Activated effector memory CD4-positive, alpha-beta T cell treated with anti-CD3 and anti-CD28 coated beads, Interleukin-2, amount 50 U/mL, for 16 hours (primary cell): ENCODE measurements at places on chromosomes 2 and 18.
A peak's percentile ranks its signal among the peaks of the same experiment; 100 is the strongest.

- DNase-seq = no peak
These were observed 232.0 kb downstream of the LDLRAD4 start for GRCh38 chr18:13450289-13451212.

- DNase-seq = no peak
These were observed 160.8 kb upstream of the KYNU start for GRCh38 chr2:142716463-142717242.

DNA sequence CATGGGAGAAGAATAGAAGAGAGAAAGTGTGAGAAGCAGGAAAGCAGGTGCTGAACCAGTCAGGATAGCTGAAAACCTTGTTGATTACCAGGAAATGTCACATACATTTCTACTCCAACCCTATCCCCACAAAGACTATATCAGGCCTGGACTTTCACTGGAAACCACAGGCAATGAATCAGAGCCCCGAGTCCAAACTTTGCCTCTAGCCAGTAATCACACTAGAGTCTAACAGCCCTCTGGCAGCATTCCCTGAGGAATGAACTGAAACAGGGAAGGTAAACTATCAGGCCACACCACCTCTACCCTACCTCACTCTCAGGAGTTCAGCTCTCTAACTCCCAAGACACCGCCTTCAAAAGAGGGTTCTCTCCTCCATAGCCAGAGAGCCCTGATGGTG, 18.7 kb upstream of the IHH start:
- no peak for DNase-seq

DNA sequence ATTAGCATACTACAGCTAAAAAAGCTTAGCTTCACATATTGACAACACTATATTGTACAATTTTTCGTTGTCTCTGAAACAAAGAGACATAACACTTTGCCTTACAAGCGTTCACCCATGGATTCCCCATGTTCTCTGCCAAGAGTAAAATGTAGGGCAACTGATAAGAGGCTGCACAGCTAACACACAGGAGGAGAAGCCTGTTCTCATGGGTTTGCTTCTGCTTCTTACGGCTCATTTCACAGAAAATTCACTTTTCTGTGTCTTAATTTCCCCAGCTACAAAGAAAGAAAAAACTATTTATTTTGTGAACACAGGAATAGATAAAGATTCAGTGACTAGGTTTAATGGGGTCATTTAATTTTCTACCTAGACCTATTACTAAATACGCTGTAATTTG, 182.8 kb upstream of the DLGAP1 start:
- DNase-seq = no peak

GRCh38 chr2:16745466-16745865, 79.8 kb upstream of the CYRIA start:
- DNase-seq = no peak

- no peak for DNase-seq
These were observed 529.1 kb upstream of the HNMT start for GRCh38 chr2:137435162-137435561.

DNA sequence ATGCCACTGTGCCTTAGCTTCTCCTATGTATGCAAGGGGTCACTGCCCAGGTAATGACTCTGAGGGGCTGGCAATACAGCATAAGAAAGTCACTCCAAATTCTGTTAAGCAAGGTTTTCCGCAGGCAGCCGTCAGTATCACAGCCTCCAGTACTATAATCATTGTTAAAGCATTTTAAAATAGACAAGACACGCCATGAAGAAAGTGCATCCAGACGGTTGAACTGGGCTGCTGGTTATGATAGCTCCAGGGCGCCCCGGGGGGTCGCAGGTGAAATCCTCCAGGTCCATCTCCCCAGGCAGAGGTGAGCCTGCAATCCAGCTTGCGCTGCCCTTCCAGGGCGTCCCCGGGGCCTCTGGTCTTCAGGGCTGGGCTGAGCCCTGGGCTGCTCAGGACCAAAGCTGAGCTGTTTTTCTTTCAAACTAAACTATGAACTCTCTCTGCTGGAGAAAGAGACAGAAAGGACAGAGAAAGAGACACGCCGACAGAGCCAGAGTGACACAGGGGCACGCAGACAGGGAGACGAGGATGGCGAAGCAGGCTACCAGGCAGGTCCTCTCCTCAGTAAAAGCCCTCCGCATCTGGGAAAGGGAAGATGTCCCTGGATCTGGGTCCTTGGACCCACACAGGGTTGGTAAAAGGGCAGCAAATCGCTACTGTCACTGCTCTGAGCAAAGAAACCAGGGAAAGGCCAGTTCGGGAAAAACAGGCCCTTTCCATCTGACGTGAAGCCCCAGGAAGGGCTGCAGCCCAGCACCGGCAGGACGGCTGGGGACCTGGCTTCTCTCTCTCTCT, 2.1 kb upstream of the TWIST2 start:
- DNase-seq = no peak

- no peak for DNase-seq
These were observed 102.3 kb upstream of the TTN start for GRCh38 chr2:178909507-178909906.

DNA sequence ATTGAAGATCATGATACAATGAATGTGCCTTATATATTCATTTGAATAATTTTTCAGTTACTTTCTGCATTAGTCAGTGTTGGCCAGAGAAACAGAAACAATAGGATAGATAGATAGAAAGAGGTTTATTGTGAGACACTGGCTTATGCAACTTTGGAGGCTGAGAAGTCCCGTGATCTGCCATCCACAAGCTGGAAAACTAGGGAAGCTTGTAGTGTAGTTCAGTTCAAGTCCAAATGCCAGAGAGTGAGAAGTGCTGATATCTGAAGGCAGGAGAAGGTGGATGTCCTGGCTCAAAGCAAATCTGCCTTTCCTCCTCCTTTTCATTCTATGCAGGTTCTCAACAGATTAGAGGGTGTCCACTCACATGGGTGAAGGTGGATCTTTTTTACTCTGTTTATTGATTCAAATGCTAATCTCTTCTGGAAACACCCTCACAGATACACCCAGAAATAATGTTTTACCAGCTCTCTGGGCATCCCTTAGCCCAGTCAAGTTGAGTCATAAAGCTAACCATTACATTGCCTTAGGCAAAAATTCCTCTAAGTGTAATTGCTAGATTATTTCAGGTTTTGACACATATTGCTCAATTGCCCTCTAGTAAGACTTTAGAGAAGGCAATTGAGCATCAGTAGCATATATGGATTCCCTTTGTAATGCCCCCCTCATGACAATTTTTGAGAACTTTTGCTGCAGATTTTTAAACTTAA, 341.4 kb downstream of the LPIN1 start:
- DNase-seq = no peak

DNA sequence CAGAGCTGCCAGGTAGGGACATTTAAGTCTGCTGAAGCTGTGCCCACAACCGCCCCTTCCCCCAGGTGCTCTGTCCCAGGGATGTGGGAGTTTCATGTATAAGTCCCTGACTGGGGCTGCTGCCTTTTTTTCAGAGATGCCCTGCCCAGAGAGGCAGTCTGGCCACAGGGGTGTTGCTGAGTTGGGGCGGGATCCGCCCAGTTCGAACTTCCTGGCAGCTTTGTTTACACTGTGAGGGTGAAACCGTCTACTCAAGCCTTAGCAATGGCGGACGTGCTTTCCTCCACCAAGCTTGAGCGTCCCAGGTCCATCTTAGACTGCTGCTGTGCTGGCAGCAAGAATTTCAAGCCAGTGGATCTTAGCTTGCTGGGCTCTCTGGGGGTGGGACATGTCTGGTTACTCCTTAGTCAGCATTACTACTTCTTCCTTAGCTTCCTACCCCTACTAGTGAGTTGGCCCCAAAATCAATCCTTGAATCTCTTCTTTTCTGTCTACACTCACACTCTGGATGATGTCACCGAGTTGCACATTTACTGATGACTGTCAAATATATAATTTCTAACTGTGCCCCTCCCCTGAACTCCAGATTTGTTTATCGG, 31.8 kb upstream of the FSHR start:
- no peak for DNase-seq

DNA sequence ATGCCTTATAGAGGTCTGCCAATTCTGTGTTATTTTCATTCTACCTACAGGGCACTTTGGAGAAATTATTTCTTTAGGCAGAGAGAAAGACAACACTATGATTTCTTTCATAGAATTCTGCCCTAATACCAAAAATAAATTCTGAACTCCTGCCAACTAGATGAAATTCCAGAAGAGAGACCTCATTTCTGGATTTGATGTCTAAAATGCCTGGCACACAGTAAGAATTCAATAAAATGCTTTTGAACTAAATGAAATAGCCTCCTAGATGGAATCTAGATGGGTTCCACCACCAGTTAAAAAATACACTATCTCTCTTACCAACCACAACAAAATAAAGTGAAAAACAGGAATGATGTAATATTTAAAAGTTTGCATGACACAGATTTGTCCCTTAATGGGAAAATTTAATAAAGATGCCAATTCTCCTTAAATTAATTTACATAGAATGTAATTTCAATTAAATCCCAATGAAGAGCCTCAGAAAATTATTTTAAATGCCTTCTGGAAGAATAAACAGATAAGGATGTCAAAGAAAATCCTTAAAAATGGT, 75.0 kb downstream of the OSBPL1A start:
- DNase-seq = no peak

GRCh38 chr2:108943751-108944150, 45.3 kb downstream of the EDAR start:
- DNase-seq = no peak

GRCh38 chr2:12579018-12579417, 137.7 kb upstream of the TRIB2 start:
- no peak for DNase-seq

DNA sequence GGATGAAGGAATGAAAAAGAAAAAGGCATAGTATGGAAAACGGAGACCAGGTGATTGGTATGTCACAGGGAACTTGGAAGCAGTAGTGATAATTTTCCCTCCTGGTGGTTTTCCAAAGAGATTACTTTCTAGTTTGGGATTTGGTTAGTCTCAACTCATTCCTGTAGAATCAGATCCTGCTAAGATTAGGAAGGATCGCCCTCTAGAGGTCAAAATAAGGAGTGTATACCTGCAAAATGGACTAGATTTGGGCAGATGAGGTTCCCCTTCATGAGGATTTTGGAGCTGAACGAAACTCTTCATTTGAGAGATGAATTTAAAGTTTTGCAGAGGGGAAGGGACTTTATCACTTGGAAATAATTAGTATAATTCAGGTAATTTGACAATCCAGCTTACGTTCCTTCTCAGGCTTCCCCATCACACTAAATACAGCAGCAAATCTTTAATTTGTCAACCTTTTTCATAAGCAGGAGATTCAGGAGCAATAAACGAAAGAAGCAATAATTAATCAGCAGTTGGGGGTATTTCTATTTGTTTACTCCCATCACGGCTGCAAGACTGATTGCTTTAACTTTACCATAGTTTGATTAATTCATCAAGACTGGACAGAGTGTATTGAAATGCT, 65.2 kb downstream of the CCDC195 start:
- DNase-seq = no peak

- DNase-seq = no peak
These were observed 165.1 kb upstream of the KCNJ3 start for GRCh38 chr2:154533300-154533940.

- DNase-seq = no peak
These were observed 48.2 kb upstream of the TMEM200C start for GRCh38 chr18:5943514-5943913.

- no peak for DNase-seq
These were observed 145.4 kb downstream of the LPIN1 start for GRCh38 chr2:11891671-11892440.

DNA sequence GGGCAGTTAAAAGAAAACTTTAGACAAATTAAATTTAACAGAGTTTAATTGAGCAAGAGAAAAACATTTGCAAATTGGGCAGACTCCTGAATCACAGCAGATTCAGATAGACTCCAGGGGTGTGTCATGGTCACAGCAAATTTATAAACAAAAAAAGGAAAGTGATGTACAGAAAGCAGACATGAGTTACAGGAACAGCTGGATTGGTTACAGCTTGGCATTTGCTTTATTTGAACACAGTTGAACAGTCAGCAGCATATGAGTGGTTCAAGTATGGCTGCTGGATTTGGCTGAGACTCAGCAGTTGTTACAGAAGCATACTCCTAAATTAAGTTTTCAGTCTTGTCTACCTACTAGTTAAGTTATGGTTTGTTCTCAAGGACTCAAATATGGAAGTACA, 82.3 kb upstream of the NYAP2 start:
- no peak for DNase-seq

- no peak for DNase-seq
These were observed 43.6 kb upstream of the FZD7 start for GRCh38 chr2:201990069-201990468.

GRCh38 chr2:23926290-23926749, 603 bp downstream of the ATAD2B start:
- peak; percentile 75 for DNase-seq

GRCh38 chr2:131034122-131035051, 58.9 kb downstream of the FAM168B start:
- DNase-seq = no peak

GRCh38 chr18:79449551-79450288, 54.0 kb downstream of the NFATC1 start:
- DNase-seq = no peak

- DNase-seq = no peak
These were observed 133.1 kb downstream of the NCKAP5 start for GRCh38 chr2:133434959-133435668.

DNA sequence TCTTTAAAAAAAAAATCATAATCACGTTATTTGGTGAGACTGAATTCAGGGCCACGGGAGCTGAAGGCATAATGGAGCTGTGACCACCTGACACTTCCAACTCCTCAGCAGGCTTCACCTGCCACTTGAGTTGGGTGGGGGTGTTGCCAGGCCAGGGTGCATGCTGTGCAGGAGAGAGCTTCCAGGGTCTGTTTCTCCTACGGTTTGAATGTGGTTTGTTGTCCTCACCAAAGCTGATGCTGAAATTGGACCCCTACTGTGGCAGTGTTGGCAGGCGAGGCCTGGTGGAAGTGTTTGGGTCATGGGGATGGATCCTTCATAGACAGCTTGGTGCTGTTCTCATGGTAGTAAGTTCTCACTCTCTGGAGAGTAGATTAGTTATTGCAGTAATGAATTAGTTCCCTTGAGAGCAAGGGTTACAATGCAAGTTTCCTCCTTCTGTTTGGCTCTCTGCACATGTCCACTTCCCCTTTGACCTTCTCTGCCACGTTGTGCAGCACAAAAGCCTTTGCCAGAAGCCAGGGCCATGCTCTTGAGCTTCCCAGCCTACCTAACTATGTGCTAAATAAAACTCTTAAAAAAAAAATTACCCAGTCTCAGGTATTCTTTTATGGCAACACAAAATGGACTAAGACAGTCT, 38.3 kb upstream of the ANKRD44 start:
- DNase-seq = no peak

GRCh38 chr2:74522516-74522915, 3.5 kb downstream of the DQX1 start:
- DNase-seq = no peak

DNA sequence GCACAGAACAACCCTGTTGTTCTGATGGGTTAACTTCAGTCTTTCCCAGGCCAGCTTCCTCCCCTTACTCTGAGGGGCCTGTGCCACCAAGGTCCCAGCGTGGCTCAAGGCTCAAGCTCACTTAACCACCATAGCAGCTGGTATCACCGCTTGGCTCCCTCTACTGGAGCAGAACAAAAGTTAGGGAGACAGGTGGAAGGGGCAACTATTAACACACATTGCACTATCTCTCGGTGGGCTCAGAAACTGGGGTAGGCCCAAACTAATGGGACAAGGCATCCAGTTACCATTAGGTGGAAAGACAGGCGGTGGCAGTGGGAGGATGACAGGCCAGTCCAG, 88.7 kb upstream of the ATL2 start:
- no peak for DNase-seq
